ENCODE measurements at places on chromosomes 2 and 18.
A peak's percentile ranks its signal among the peaks of the same experiment; 100 is the strongest.

GRCh38 chr2:69683170-69683971, 39.8 kb upstream of the AAK1 start:
- DNase-seq: no peak

GRCh38 chr2:71460595-71461303, 7.4 kb downstream of the DYSF start:
- DNase-seq: no peak

DNA sequence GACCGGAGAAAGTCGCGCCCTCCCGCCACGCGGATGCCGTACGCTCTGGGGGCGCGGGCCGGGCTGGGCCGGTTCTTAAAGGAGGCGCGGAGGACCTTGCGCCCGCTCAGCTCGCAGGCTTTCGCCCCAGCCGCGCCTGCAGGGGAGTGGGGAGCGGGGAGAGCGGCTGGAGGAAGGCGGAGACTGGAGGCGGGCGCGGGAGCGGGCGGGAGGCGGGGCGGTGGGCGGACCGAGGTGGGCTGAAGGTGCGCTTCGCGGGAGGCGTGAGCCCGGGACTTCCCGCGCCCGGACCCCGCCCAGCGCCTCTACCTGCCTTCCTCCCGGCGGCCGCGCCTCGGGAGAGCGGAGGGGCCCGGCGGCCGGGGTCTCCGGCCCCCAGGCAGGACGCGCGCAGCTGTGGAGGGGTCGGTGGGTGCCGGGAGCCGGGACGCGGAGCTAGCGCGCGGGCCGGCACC, at the start of gene ADRA2B:
Gene ADRA2B (minus strand): TSS at position 148 of the 455 bp plus-strand sequence. CDS start 422 bp downstream, outside the sequence.
- DNase-seq: peak; percentile 65

- DNase-seq: peak; percentile 60
Observed at GRCh38 chr2:30072250-30072842, 74.5 kb upstream of the YPEL5 start.

GRCh38 chr2:195534971-195535370, 122.1 kb upstream of the SLC39A10 start:
- no peak for DNase-seq

DNA sequence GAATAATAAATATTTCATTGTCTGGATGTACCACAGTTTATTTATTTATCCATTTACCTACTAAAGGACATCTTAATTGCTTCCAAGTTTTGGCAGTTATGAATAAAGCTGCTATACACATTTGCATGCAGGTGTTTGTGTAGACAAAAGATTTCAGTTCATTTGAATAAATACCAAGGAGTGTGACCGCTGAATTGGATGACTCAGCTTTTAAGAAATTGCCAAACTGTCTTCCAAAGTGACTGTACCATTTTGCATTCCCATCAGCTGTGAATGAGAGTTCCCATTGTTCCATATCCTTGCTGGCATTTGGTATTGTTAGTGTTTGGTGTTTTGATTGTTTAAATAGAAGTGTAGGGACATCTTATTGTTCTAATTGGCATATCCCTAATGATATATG, 36.2 kb upstream of the FMNL2 start:
- DNase-seq: no peak

DNA sequence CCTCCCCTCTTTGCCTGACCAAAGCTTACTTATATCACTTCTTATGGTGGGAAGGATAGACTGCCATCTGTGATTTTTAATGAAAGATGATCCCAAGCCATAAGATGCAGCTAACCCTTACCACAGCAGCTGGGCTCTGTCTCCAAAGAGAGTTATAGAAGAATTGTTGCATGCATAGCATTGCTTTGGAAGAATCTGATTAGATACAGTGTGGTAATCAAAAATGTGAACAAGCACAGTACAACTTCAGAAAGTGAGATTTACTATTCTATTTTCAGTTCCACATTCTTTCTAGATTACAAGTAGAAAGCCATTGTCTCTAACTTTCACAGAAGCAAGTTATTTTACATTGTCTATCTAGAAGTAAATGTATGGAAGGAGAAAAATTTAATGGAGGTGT, 129.0 kb upstream of the ACVR2A start:
- no peak for DNase-seq

GRCh38 chr2:41965909-41966295, 81.9 kb upstream of the PKDCC start:
- DNase-seq: no peak

- DNase-seq: peak; percentile 51
Observed at GRCh38 chr18:3012136-3013023, 564 bp downstream of the LPIN2 start.

GRCh38 chr2:134553657-134554056, 165.1 kb downstream of the TMEM163 start:
- DNase-seq: no peak

- no peak for DNase-seq
Observed at GRCh38 chr18:75349668-75350511, 77.6 kb downstream of the SMIM21 start.

DNA sequence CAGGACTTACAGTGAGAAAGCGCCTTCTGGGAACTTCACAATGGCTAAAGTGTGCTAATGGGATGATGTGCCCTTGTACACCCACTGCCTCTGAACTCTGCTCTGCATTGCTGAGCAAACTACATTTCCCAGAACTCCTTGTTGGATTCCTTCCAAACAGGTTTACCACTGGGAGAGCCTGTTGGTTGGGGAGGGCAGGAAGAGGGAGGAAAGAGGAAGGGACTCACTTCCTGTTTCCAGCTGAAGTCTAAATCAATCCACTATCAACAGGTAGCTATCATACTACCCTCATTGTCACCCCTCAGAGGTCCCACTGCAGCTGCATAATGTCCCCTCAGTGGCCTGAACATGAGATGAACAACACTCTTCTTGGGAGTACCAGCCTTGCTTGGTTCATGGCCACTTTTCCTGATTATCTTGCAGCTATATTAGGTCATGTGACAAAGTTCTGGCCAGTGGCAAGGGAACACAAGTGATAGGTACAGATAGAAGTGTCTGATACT, 109.7 kb downstream of the MSH2 start:
- DNase-seq: no peak

DNA sequence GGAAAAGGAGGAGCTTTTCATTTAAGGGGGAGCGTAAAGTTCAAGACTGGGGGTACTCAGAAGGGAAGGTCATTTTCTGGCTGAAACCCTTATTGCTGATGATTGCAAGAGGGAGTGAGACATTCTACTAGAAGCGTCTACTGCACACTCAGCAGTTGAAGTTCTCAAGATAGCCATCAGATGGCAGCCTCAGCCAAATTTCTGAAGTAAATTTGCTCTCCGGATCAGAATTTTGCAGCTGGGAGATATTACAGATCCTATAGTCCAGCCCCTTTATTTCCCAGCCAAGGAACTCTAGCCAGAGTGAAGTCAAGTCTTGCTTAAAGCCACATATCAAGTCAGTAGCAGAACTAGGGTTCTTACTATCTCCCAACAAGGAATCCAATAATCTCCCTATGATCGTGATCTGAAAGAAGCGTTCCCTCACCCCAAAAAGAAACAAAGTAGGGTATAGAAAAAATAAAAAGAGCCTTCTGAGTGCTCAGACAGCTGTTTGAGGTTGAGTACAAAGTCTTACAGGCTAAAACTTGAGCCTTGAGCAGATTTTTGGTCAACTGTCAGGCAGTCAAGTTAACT, 24.0 kb downstream of the RAX start:
- no peak for DNase-seq

DNA sequence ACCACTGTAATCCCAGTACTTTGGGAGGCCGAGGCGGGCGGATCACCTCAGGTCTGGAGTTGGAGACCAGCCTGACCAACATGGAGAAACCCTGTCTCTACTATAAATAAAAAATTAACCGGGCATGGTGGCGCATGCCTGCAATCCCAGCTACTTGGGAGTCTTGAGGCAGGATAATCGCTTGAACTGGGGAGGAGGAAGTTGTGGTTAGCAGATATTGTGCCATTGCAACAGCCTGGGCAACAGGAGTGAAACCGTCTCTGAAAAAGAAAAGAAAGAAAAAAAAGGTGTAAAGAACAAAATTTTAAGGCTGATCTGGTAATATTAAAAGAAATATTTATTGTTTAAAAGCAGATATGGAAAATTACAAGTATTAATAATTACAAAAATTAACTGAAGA, 29.7 kb downstream of the ZNF804A start:
- DNase-seq: no peak

DNA sequence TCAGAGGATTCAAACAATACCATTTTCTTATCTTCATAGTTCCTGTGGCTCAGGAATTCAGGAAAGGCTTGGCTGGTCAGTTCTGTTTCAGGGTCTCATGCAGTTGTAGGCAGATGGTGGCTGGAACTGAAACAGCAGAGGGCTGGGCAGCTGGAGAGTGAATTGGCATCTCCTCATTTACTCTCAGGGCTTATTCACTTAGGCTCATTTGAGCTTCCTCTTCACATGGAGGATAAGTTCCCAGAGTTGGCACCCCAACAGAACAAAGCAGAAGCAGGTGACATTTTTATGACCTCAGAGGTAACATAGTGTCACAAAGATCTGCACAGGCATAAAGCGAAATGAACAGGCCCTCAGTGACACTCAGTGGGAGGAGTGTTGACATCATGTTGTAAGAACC, 66.1 kb downstream of the RBBP8 start:
- DNase-seq: no peak

DNA sequence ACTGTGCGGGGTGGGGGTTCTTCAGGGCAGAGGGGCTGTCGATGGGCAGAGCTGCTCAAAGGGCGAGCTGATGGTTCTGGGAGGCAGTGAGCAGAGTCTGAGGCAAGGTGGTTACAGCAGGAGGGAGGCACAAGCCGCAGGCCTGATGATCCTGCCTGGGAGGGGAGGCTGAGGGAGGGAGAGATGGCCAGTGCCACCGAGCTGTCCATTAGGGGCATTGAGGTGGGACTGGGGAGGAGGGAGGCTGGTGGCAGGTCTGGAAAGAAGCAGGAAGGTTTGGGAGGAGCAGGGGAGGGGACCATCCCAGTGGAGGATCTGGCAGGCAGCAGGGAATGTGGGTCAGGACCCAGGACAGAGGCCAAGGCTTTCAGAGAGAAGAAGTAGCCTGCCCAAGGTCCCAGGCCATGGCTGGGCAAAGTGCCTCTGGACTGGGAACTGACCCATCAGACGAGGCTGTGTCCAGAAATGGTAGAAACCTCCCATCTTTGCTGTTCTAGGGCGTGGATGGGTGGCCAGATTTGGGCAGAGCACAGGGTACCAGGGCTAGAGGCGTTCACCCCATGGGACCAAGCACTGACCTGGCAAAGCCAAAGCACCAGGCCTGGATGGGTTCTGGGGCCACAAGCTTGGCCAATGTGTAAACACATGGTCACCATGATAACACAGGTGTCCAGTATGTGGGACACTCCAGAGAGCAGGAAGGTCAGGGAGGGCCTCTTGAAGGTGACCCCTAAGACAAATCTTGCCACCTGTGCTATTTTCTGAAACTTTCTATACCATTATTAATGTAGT, 55.5 kb downstream of the INHBB start:
- DNase-seq: peak; percentile 9

DNA sequence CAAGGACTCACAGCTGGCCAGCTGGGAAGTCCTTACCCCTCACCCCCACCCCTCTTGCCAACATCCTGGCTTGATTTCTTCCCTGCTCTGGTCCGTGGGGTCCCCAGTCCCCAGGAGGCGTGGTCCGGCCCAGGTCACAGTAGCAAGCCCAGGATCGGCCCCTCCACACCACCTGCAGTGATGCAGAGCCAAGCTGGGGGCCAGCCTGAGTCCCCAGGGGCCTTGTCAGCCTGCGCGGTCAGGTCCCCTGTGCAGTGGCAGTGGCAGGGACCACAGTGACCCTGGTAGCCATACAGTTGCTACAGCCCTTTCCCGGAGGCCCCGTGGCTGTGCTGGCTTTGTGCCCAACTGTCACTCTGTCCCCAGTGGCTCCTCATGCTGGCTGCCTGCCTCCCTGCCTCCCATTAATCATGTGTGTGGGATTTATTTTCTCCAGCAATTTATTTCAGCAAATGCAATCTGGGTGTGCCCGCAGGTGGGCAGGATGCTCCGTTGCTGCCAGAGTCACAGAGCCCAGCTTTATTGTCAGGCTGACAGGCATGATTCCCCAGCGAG, 8.8 kb upstream of the PRSS56 start:
- no peak for DNase-seq

- DNase-seq: no peak
Observed at GRCh38 chr2:204680576-204680975, 135.3 kb downstream of the PARD3B start.

GRCh38 chr2:217809736-217810135, 193.1 kb downstream of the TNS1 start:
- DNase-seq: no peak

GRCh38 chr18:68040198-68040597, 523.7 kb upstream of the DSEL start:
- DNase-seq: no peak

DNA sequence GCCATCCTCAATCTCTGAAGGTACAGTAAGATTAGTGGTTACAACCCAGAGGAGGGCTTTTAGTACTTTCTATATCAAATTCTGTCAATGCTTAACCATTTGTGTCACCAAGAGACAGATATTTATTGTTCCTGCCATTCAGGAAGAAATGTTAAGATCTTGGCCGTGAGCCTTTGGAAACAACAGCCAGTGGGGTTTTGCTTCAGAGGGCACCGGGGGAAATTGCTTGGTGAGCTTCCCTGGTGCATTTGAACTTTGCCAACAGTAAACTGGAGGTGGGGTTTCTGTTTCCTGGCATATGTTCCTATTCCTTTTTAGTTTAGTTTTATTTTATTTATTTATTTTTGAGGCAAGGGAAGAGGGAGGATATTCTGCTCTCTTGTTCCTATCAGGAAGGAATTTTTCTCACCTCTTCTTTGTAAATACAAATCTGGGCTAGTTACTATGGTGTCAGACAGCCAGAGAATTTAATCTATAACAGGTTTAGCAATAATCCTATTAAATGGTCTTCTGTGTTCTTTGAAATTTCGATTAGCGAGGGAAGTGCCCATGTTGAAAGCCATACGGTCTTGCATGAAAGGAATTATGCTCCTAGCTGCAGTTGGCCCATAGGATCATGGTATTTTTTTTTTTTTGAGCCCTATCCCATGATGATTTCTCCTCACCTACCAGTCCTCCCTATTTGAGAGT, 95.7 kb downstream of the MAIP1 start:
- DNase-seq: no peak

- DNase-seq: no peak
Observed at GRCh38 chr2:48508461-48509124, 21.4 kb upstream of the STON1 start.

DNA sequence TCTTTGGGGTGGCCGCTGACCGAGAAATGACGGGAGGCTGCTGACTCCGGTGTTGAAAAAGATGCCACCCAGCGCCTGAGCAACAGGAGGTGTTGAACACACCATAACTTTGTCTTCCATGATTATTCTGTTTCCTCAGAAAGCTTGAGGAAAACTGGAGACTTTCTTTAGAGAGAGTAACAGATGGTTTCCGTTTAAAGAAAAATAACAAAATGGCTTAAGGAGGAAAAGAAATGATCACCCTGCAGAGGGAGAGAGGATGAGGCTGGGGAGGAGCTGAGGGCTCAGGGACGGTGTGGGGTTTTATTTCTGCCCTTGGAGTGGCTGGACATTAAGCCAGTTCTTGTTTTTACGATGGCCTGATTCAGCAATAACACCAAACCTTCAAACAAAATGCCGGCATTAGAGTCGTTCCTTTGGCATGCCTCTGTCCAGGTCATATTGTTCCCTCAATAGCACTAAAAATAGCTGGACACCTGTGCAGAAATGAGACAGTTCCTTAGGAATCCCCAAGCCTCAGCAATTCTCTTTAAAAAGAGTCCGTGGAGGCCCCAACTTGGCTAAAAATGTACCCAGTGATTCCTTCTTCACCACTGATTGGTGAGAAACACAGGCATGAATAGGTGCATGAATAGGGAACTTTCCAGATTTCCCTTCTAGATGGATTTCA, 182.4 kb downstream of the ALPK2 start:
- no peak for DNase-seq

- DNase-seq: no peak
Observed at GRCh38 chr18:76697441-76697901, 124.9 kb upstream of the ZNF236 start.
